ENCODE measurements at places on chromosomes 12 and 14.

DNA sequence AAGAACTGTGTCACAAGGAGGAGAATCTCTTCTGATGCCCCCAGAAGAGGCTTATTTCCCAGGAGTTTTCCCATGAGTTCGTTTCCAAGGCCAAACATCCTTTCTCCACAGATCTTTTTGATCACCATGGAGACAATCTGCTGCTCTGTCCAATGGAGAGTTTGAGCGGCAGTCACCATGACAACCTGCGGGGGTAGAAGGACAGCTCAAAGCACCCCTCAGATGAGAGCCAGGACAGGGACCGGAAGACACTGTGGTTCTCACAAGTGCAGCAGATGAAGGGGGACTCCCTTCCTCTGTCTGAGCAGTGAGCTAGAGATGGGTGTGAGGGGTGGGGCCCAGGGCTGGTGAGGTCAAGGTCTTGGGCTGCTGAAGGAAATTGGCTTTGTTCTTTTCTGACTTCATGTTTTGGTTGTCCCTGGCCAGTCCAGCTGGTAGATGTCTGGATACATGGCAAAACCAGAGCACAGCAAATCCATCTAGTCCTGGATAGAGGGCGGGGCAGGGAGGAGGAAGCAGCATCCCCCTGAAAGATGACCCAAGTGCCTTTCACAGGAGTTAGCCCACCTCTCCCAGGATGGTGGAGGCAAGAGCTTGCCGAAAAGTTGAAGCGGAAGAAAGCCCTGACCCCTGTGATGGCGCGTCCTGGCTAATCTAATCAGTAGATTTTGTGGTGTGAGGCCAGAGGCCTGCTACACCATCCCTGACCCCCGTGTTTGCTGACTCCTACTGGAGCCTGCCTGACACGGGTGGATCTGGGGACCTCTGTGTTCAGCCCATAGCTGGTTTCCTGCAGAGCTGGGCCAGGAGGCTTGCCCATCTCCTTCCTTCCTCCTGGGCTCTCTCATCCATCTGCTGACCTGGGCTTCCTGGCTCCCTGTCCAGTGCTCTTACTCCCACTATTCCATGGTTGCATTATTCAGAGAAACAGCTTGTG lies 24.4 kb downstream of the DHRS2 start:
- no peak for DNase-seq

DNA sequence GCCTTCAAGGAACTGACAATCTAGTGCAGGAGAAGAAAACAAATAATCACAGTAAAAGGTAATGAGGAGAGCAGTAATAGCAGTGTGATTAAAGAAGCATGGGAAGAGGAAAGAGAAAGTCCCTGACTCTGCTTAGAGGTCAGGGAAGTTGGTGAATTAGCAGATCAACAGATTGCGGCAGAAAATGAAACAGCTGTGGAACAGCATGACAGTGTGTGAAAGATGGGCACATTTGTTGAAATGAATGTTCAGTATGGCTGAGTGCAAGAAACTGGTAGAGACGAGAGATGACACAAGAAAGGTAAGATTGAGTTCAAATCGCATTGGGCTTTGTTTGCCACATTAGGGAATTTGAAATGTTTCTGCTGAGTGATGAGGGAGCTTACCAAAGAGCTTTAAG lies 63.7 kb upstream of the RASSF8 start:
- DNase-seq: no peak

GRCh38 chr12:115010324-115010995 lies 326.5 kb upstream of the TBX3 start:
- no peak for DNase-seq

DNA sequence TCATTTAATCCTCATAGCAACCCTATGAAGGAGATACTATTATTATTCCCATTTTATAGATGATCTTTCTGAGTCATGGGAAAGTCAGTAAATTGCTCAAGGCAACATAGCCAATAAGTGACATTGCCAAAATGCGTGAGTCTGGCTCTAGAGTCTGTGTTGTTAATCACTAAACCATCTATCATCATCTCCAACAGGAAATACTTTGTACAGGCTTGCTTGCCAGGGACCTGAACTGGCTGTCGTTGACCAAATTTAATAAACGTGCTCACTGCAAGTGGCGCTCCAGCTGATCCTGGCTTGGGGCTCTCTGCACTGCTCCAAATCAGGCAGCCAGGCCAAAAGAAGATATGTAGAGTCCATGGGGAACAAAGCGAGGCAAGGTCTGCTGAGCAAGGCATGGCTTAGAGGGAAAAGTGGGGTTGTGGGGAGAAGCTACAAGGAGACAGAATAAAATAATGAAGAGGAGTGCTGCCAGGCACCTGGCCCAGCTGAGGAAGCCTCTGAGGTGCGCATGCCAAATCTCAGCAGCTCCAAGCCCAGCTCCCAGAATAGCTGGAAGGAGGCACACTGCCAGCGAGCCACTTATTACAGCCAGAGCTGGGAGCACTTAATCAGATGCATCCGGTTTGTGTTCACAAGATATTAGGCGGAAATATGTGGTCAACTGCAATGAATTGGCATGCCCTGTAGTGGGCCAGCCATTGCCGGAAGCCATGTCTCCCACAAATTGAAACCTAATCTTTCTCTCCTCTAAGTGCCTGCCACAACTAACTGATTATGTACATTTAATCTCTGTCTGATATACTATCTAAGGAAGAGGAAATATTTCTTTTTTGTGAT lies 43.3 kb upstream of the PTPRO start:
- DNase-seq: peak; percentile 32

DNA sequence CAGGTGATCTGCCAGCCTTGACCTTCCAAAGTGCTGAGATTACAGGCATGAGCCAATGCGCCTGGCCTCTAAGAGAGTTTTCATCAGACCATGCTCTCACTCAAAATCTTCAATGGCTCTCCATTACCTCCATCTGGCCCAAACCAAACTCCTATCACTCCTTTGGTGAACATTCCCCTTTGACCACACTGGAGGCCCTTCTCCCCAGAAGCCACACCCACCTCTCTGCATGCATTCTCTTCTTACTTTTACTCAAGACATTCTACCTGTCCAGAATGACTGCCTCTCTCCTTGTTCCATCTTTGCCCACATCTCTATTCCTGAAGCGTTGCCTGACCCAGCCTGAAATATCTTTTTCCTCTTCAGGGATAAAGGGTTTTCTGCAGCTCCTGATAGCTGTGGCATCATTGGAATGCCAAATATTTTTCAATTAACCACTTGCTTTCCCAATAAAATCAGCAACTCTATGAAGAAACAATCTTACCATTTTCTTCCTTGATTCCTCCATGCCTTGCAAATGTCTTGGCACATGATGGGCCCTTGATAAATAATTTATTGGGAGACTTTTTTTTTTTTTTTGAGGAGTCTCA lies 15.5 kb downstream of the PLEK2 start:
- no peak for DNase-seq

DNA sequence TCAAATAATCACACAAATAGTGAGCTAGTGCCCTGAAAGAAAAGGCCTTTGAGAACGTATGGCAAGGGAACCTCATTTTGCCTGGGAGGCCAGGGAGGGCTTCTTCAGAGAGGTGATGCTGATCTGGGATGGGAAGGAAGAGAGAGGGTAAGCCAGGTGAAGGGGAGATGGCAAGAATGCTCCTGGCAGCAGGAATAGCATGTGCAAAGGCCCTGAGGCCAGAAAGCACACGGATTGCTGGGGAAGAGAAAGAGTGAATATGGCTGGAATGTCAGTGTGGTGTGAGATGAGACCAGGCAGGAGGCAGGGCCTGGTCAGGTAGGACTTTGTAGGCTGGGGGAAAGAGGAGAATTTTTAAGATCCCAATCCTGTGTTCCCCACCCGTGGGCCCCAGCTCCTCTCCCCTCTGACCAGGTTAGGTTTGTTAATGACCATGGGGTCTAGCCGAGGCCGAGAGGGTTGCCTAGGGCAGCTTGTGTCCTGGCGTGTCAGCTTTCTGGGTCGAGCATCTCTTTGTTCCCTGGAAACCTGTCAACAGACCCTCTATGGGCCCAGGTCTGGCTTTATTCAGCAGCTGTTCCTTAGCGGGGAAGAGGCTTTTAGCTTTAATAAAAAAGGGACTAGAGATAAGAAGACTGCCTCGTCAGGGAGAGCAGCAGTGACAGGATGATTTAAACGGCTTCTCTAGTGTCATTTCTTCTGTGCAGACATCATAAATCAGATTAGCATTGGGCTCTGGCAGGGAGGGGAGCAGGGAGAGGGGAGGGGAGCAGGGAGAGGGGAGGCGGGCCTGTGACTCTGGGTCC lies 123.4 kb downstream of the ADCK1 start:
- DNase-seq: no peak

DNA sequence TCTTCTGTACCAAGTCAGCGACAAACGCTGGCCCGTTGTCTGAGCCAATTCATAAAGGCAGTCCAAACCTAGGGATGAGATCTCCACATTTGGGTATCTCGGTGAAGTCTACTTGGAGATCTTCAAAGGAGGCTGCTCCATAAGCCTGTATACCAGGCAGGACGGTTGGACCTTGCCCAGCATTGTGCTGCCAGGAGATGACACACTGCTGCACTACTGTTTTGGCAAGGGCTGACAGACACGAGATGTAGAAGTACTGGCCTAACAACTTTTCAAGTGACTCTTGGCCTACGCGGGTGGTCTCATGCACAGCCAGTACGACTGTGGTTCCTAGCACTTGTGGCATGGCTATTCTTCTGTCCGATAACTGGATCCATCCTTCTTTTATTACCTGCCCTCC lies 135.3 kb downstream of the SLC38A6 start:
- no peak for DNase-seq

- no peak for DNase-seq
Observed at GRCh38 chr12:121239351-121240061, 29.6 kb downstream of the P2RX4 start.

Data from testis (tissue), 5 donors.